ENCODE measurements at places on chromosomes 11 and 22.

DNA sequence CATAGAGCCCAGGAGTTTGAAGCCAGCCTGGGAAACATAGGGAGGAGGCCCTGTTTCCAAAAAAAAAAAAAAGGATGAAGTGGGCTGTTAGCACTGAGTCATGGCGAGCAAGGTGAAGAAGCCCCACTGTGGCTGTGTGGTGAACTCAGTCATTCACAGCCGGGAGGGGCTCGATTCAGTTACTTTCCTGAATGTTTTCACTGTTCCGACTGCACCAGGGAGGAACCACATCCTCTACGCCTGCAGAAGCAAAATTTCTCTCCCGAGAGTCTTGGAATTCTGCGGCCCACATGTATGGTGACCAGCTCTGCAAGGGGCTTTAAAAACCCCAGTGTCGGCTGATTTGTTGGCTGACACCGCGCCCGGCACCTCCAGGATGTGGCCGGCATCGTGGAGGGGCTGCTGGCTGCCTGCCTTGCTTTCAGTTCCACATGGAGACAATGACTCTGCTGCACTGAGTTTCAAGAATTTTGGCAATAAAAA is 27.8 kb upstream of the GRAMD4 start:
- DNase-seq, result peak; percentile 80

DNA sequence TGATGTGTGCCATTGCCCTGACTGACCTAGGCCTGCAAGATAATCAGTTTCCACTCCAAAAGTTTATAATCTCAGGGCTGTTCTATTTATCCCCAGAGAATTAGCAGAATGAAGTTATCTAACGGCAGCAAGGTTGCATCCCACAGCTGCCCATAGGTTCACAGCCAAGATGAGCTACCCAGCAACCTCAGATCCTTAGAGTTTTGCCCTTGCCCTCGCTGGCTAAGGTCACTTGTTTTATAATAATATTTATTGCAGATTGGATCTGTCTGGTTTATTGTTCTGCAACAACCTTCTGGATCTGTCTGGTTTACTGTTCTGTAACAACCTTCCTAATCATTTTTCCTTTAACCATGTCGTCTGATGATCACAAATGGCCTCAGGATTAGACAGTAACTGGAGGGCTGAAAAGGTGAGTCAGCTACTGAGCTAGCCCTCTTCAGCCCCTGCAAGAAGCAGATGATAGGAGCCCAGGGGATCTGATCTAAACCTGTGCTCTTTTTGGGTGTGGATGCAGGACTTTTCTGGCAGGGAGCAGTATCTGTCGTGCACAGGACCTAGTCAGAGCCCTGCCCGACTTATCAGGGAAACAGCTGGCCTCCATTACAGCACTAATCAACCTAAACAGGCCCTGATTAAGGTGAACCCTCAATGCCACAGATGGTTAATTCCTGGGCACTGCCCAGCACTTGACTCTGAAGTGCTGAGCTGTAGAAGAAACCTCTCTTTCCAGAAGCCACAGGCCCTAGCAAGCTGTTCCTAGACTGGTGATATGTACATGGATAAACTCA is 642.9 kb upstream of the KIRREL3 start:
- no peak for DNase-seq

- DNase-seq, result no peak
Measured at GRCh38 chr11:15565880-15566279, 451.2 kb downstream of the INSC start.

DNA sequence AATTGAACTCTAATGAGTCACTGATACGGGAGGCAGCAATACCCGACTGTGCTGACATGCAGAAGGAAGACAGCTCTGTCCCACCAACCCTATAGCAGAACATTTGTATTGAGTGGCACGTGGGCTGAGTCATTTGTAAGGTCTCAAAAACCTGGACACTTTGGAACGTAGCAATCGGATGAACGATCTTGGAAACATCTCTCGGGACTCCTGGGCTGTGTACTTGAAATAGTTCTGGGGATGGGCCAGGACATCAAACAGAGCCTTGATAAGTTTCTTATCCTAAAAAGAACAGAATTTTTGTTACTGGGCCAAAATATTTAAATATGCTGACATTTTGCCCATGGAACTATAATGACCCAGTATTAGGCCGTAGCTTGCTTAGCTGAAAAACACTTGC is 17.1 kb upstream of the NRIP3 start:
- DNase-seq, result no peak

GRCh38 chr11:19073454-19074415 is 13.2 kb upstream of the MRGPRX2 start:
- DNase-seq, result peak; percentile 40

DNA sequence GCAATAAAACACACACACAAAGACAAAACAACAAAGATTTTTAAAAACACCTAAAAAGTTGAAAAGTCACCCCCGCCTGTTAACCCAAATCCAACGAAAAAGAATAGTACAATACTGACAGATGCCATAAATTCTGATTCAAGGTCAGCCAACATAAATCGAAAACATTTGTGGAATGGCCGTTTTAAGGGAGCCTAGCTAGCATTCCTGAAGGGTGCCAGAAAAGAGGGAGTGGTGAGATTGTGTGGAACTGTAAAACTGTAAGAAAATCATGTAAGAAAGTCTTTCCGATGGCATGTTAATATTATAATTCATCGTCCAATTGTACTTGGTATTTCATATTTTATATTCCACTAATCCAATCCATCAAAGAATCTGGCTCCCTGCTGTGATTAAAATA is 75.1 kb downstream of the RAB38 start:
- no peak for DNase-seq

DNA sequence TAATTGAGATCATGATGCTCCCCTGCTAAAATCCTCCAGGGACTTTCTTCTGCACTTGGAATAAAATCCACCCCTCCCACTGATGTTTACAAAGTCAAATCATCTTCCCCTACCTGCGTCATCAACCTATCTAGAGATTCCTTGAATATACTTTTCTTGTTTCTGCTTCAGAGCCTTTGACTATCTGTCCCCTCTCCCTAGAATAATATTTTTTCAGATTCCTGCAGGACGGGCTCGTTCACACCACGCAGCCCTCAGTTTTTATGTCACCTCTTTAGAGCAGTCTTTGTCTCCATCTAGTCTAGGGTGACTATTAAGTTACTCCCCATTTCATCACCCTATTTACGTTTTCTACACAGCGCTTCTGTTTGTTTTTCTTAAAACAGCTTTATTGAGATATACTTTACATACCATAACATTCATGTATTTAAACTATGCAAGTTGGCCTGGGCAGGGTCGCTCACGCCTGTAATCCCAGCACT is 94.8 kb upstream of the SESN3 start:
- no peak for DNase-seq

DNA sequence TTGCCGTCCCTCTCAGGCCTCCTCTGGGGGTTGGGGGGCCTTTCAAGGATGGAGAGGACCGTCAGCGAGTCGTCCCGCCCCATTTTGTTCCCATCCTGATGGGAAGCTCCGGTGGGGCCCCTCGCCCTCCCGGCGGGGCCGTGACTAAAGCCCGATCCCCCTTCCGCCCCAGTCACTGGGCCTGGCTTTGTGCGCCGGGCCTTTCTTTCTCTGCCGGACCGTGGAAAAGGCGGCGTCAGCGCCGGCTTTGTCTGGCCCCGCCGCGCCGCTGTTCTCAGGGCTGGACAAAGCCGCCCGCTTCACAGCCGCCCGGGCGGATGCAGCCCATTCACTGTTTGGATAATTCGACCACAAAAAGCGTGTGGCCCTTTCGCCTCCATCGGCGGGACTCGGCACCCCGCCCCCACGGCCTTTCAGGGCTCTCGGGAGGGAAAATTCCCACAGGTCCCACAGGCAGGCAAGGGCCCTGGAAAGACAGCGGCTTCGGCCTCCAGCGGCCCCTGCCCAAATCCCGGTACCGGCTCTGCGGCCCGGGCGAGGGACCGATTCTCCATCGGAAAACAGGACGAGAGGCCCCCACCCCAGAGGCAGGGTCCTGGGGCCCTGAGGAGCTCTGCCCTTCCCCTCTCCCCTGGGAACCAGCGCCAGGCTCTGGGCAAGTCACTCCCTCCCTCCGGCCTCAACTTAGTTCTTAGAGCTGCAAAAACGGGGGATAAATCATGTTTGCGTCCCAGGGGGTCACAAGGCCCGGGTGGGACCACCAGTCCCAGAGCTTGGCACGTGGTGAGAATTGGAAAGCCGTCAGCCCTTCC is 87.2 kb downstream of the WNT7B start:
- DNase-seq, result no peak

GRCh38 chr11:73914284-73914683 is 36.5 kb upstream of the DNAJB13 start:
- no peak for DNase-seq

DNA sequence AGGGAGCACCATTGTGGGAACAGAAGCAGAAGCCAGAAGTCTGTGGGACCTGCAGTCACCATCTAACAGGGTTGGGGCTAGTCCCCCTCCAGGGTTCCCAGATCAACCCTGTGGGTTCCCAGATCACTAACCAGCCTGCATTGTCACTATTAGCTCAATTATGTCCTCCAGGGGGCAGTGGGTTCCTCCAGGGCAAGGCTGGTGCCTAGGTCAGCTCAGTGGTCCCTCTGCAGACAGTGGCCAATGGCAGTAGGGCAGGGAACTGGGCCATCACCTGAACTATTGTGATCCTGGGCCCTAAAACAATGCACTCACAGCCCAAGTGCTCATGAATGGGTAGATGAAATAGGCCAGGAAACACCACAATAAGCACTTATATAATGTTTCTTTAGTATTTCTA is 18.8 kb upstream of the PRSS23 start:
- DNase-seq, result no peak
